ENCODE measurements at places on chromosomes 7 and 10. TPM values are rescaled to one million over a fixed set of nuclear protein-coding genes. Genes with fewer than 3 reads are reported as not detected.

- DNase-seq = peak; percentile 39
Measured at GRCh38 chr10:62681211-62681940, 123.1 kb upstream of the ADO start.

- no peak for DNase-seq
Measured at GRCh38 chr7:116548506-116548905, 23.7 kb downstream of the CAV1 start.

GRCh38 chr10:122245897-122246296, 25.2 kb upstream of the BTBD16 start:
- DNase-seq = no peak

DNA sequence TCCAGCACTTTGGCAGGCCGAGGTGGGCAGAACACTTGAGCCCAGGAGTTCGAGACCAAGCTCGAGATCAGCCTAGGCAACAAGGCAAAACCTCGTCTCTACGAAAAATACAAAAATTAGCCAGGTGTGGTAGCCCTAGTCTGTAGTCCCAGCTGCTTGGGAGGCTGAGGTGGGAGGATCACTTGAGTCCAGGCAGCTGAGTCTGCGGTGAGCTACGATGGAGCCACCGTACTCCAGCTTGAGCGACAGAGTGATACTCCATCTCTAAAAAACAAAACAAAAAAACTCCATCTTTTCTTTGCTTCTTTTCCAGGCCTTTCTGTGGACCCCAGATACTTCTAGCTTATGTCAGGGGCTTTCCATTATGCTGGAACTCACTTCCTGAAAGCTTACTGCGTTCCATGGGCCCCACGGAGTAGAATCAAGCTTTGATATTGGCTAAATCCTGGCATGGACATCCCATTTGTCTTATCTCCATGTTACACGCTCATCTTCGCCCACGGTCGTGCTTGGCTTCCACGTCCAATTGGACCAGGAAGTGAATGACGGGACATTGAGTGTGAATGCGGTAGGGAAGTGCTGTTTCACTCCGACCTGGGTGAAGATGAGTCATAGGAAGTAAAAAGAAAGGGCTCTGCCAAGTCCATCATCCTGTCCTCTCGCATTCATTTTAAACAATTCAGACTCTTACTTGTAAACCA, 45.7 kb downstream of the FAM171A1 start:
- peak; percentile 76 for DNase-seq

DNA sequence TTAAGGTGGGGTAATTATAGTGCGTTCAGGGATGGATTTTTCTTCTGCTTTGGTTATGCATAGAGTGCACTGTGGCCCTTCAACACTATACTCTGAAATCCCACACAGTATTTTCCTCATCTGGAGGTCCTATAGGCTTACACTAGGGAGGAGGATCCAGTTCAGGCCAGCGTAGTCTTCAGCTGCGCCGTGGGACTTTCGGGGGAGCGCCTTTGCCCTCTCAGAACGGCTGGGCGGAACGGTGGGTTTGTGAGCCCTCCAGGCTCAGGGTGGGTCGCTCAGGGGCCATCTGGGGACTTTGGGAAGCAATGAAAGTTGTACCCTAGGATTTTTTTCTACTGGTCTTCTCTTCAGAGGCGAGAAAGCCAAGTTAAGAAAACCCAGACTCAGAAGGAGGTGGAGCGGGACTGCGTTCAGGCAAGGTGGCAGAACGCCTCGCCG, 652 bp upstream of the VPS26A start:
- peak; percentile 67 for DNase-seq

DNA sequence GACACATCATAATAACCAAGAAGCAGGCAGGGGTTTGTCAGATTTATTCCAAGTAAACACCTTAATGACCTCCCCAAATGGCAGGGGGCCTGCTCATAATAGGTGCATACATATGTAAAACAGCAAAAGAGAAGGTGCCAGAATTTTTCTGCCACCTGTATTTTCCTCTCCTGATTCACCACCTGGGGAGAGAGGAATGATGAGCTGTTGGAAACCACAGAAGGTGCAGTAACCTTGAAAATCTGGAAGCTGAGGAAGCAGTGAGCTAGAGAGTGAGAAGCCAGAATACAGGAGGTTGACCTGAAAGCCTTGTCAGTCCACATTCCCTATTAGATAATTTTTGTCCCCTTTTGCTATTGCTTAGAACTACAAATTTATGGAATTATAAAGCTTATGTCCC, 46.2 kb upstream of the PDE1C start:
- no peak for DNase-seq

- peak; percentile 34 for DNase-seq
Measured at GRCh38 chr10:17061418-17061817, 68.2 kb downstream of the CUBN start.

The C10orf143 gene
- 0.96 TPM for total RNA-seq

The EVX1 gene
- total RNA-seq = not detected
